NCI-H2029 (cell line): ENCODE measurements at places on chromosomes 1 and 21.

GRCh38 chr1:66253330-66253921, 280.5 kb upstream of the SGIP1 start:
- DNase-seq: peak; percentile 55

DNA sequence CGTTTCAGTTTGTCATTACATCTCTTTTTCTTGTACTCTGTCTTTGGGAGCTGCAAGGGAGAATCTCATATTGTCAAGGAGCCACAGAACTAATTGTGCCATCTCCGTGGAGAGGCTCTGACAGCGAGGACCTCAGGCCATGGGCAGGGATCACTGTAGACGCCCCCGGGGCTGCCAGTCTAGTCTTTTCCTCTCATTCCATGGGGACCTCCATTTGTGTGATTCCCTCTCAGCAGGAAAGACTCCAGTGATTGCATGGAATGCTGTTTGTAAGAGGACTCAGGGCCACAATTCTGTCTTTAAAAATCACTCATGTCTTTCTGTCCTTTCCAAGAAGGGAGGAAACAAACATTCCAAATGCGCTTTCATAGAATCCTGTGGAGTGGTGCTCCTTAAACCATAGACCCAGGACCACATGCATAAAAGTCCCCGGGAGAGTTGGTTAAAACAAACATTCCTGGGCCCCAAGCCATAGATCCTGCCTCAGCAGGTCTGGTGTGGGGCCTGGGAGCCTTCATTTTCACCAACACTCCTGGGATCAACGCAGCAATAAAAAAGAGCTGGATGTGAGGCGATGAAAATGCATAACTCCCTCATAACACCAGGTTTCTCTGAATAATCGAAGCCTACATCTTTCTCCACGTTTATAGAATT, 104.5 kb downstream of the ZP4 start:
- no peak for DNase-seq

- DNase-seq: peak; percentile 84
These were observed 168.5 kb upstream of the RUNX1 start for GRCh38 chr21:35217504-35218060.

DNA sequence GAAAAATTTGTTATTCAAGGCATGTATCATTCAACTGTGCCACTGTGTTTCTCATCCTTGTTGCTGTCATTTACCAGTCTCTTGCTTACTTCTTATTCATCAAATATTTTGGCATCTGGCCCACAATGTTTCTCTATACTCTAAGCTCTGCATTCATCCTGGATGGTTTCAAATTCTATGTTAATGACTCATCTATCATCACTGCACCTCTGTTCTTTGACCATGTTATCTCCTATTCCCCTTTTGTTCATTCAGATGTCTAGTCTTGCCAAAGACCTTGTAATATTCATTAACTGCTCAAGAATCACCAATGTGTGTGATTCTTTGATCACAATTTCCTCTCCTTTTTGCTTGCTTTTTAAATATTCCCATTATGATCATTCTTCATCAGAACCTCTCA, 54.6 kb upstream of the PRKACB start:
- DNase-seq: no peak

DNA sequence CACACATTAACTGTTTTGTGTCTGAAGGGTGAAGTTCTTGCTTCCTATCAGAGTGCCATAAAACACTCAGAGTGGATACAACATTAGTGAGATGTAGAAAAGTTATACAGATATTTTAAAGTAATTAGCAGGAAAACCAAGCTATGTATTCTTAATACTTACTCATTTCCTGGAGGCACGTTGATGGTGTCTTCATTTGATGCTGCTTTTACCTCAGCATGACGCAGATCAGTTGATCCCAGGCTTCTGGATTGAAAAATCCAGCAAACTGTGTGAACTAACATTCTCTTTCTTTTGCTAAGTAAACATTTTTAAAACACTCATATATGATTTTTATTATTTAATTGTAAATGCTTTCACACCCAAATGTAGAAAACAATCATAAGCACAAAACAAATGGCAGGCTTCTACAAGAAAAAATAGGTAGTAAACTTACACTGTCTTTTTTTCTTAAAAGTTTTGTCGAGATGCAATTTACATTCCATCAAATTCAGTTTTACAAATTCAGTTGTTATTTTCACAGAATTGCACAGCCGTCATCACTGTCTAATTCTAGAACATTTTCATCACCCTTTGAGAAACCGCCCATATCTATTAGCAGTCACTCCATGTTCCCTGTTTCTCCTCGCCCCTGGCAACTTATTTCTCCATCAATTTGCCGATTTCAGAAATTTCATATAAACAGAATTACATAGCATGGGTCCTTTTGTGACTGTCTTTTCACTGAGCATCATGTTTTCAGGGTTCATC, 198.9 kb downstream of the LRRC7 start:
- DNase-seq: no peak

DNA sequence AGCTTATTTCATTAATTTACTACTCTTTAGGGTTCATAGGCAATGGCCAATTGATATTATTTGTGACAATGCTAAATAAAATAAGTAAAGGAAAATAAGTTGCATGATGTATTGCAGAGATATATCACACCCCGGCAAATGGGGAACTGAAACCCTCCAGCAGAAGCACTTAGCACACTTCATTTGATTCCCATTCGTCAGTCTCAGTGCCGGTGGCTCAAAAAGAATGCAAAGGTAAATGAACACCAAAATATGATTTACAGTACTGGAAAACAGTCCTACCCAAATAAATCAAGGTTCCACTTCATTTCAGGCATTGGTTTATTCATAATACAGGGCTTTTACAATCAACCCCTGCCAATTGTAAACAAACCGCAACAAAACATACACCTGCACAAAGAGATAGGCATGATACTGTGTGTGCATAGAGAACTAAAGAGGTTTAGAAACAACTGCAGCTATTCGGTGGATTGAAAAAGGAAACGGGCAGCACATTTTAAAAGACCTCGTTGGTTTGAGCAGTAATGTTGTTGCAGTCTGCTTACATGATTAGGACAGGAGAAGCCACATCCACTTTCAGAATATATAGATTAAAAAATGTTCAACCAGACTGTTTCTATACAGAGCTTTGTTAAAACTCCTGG, 1019.2 kb downstream of the TTLL7 start:
- DNase-seq: peak; percentile 73

DNA sequence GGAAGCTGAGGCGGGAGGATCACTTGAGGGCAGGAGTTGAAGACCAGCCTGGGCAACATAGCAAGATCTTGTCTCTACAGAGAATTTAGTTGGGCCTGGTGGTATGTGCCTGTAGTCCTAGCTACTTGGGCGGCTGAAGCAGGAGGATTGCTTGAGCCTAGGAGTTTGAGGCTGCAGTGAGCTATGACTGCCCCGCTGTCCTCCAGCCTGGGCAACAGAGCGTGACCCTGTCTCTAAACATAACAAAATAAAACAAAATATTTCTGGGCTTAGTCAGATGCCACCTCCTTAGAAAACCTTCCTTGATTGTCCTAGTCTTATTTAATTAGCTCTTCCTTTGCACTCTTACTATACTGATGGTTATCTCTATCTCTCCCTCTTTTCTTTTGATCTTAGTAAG, 8.5 kb downstream of the TGFB2 start:
- no peak for DNase-seq

DNA sequence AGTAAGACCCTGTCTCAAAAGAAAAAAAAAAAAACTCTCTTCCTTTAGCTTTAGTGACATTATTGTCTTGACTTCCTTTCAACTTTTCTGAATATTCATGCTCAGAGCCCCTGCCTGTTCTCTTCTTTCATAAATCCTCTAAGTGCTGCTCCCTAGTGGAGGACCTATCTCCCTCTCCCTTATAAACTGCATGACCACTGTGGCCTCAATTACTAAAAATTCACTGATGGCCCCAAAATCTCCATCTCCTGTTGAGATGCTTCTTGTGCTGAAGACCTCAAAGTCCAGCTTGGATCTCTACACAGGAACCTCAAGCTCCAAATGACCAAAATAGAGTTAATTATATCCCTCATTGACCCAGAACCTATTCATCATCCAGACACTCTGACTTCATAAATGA, 7.8 kb downstream of the ITLN1 start:
- DNase-seq: no peak

DNA sequence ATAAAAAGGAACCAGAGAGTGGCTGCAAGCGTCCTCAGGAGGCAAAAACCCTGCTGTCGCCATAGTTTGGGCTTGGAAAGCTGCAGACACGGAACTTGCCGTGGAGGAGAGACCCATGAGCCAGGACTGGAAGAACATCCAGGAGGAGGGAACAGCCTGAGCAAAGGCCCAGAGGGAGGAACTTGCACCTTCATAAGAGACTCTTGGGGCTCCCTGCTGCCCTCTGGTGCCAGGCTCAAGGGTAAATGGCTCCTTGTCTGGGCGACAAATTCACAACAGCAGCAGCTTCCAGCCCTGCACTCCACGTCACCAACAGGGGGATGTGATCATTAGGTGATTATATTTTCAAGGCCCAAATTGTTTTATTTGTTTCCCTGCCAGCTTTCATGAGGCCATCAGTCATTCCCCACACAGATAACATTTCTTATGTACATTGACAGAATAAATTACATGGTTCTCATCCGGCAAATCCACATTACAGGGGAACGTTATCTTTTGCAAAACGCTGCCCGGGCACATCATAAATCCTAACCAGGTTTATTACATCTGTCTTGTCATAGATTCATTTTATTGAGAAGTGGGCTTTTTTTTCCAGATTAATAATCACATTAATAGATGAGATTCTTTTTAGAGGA, 143.0 kb upstream of the GRIK3 start:
- DNase-seq: peak; percentile 69

- DNase-seq: no peak
These were observed 38.4 kb upstream of the KCNQ4 start for GRCh38 chr1:40745176-40745575.

- no peak for DNase-seq
These were observed 43.0 kb downstream of the GNB1 start for GRCh38 chr1:1847890-1848289.

- DNase-seq: peak; percentile 54
These were observed 18.9 kb downstream of the PGBD2 start for GRCh38 chr1:248924696-248925532.

DNA sequence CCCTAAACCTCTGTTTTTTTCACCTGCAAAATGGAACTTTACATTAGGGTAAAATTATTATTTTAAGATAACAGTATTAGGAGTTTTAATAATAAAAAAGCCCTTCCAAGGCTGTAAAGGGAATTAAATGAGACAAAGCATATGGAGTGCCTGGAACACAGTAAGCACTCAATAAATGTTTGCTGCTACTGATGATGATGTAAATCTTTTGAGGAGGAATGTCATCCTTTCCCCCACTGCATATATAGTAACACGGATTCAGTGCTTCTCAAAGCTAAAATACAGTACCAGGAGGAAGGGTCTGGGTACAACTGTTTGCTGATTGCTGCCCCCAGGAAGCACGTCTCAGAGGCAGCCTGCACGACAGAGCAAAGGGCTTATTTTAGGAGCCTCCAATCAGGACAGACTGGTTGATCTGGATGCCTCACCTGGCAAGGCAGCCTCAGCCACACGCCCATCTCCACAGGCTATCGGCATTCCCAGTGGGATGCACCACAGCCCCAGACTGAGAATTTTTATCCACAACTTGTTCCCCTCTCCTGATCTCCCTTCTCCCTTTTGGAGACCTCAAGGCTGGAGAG, 64.4 kb downstream of the GADD45A start:
- no peak for DNase-seq

- no peak for DNase-seq
These were observed 22.7 kb downstream of the FMO3 start for GRCh38 chr1:171113382-171113781.

DNA sequence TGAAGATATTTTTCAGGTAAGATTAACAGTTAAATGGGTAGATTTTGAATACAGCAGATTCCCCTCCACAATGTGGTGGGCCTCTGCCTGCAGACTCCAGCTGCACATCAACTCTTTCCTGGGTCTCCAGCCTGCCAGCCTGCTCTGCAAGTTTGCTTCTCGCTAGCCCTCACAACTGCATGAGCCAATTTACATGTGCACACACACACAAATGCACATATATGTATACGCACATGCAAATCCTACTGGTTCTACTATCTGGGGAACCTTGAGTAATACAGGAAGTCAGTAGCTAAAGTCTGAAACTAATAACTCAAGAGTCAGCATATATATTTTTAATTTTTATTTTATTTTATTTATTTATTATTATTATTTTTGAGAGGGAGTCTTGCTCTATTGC, 34.8 kb upstream of the QSOX1 start:
- DNase-seq: no peak

- DNase-seq: no peak
These were observed 91.7 kb downstream of the JAK1 start for GRCh38 chr1:64874666-64875065.

- no peak for DNase-seq
These were observed 13.7 kb upstream of the SLC44A3 start for GRCh38 chr1:94806441-94806871.

GRCh38 chr21:43859747-43860214, 5.2 kb upstream of the AGPAT3 start:
- no peak for DNase-seq

DNA sequence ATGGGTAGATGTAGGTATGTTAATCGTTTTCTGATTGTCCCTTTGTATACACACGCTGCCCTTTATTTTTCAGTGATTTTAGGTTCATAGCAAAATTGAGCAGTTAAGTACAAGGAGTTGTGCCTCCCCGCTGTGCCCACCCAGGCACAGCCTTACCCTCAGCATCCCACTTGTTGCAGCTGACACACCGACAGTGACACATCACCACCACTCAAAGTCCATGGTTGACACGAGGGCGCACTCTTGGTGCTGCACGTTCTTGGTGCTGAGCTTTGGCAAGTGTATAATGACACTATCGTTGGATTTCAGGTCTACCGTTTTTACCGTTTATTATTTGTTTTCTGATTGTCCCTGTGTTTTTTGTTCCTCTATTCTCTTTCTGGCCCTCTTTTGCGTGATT, 15.6 kb downstream of the C1orf159 start:
- DNase-seq: no peak

DNA sequence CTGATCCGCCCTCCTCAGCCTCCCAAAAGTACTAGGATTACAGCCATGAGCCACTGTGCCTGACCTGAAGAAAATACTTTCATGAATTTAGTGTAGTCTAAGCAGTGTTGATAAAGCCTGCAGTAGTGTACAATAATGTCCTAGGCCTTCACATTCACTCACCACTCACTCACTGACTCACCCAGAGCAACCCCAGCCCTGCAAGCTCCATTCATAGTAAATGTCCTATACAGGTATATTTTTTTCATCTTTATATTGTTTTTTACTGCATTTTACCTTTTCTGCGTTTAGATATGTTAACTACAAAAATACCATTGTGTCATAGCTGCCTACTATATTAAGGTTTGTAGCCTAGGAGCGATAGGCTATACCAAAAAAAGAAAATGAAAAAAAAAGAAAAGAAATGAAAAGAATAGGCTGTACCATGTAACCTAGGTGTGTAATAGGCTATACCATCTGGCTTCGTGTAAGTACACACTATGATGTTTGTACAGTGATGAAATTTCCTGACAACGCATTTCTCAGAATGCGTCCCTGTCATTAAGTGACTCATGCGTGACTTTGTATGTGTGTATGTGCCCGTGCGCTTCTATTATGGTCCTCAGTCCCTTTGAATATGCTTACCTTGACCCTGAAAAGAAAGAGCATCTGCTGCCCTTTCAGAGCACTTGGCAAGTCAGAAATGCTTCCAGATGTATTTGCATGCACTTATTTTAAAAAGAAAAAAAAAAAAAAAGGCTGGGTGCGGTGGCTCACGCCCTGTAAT, 9.2 kb upstream of the SLAMF8 start:
- peak; percentile 93 for DNase-seq

- no peak for DNase-seq
These were observed 51.8 kb upstream of the CXADR start for GRCh38 chr21:17461014-17461413.
